ENCODE measurements at places on chromosomes 11 and 22.

DNA sequence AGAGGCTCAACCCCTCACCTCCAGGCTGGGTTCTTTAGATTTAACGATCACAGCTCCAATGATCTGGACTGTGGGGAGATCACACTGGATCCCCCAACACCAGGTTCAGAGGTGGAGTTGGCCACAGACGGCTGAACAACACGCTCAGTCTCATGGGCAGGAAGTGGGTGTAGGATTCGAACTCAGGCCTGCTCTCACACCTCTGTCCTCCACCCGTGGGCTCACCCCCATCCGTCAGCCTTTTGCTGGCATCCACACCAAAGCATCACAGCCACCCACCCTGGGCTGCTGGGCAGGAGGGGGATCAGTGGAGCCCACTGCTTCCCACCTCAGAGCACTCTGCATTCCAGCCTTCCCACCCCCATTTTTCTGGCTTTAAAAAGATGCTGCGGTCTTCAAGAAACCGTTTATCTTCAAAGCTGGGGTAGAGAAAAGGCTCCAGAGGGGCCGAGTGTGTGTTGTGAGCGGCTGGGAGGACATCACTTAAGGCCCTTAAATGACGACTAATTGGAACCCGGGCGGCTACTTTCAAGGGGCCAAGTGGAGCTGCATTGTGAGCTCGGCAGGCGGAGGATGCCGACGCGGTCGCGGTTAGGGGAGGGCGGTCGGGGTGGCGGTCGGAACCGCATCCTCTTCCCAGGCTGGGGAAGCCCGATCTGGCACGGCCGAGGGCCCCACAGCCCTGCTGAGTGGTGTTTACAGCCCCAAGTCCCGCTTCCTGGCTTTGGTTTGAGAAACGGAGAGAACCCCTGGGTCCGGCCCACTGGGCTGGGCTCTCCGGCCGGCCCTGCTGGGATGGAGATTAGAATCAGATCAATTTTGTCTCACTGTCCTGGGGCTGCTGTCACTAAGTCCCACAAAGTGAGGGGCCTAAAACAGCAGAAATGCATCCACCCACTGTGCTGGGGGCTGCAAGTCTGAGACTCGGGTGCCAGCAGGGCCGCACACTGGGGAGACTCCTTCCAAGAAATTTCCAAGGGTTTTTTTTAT, 15.9 kb upstream of the FGF3 start:
- no peak for DNase-seq

GRCh38 chr22:25900880-25901279, 158.9 kb downstream of the MYO18B start:
- DNase-seq: peak; percentile 75

GRCh38 chr11:45948356-45948755, 25.9 kb downstream of the LARGE2 start:
- peak; percentile 35 for DNase-seq

DNA sequence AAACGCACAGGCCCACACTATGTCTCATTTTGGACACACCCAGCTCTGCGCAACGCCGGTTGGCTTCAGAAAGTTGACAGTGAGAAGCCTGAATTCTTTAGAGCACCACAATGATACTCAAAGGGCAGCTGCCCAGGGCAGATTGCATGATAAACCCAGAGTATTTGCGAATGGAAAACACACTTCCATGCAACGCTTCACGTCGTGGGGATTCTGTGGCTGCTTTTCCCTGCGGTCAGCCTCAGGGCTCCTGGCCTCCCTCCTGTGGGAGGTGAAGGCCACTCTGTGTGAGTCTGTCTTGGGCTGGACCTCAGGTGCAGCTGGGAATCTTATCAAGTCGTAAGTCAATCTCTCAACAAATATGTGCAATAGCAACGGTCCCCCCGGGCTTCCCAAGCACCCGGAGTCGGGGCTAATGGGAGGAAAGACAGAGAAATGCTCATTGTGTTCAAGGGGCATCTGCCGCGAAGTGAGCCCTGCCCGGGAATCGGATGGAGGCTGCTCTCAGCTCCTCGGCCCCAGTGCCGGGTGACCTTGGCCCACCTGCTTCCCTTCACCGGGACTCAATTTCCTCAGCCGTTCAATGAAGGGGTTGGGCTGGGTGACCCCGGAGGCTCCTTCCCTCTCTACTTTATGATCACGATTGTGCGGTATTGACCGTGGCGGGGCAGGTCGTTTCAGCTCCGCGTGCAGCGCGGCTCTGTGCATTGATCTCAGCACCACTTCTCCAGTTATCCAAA, 623.6 kb downstream of the BRD1 start:
- no peak for DNase-seq

GRCh38 chr11:128520888-128521681, 66.3 kb downstream of the ETS1 start:
- no peak for DNase-seq

- DNase-seq: no peak
Observed at GRCh38 chr22:34855471-34855870, 210.5 kb upstream of the ISX start.

GRCh38 chr22:42623301-42623751, 8.6 kb upstream of the POLDIP3 start:
- DNase-seq: no peak

DNA sequence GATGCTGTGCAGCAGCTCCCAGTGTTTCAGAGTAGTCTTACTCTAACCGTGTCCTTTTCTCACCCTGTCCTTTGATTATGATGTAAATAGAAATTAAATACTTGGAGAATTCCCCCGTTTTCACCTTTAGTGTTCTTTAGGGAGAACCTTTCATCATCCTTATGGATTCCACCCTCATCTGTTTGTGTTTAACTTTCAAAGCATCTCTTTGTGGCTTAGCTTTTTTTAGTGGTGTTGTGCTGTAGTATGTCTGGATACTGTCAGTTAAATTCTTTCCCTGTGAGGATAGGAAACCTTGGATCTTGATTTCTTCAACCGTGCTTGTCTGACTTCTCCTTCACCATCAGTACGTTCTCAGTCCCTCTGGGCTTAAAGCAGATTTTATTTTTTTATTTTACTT, 48.5 kb downstream of the PPP6R3 start:
- no peak for DNase-seq

DNA sequence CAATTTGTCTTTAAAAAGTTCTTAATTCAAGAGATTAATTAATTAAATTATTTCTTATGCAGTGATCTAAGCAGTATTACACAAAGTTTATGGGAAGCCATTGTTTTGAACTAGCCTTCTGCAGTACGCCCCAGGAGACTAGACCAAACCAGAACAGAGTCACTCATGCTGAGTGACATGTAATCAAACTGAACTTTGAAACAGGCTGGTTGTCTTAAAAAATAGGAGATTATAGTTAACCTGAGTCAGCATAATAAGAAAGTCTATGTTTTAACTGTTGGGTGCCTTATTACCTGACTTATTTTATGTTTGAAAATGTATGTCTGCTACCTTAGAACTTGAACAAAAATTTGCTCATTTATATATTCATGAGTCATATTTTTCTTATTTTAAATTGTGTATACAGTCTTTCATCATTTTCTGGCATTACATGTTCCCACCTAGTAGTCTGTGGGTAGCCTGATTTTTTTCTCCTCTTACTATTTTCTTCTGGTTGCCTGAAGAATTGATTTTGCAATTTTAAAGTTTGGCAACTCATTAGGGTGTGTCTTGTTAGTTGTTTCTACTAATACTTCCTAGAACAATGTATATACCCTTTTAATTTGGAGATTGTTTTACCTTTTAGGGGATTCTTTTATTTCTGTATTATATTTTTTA, 161.4 kb downstream of the AASDHPPT start:
- no peak for DNase-seq

DNA sequence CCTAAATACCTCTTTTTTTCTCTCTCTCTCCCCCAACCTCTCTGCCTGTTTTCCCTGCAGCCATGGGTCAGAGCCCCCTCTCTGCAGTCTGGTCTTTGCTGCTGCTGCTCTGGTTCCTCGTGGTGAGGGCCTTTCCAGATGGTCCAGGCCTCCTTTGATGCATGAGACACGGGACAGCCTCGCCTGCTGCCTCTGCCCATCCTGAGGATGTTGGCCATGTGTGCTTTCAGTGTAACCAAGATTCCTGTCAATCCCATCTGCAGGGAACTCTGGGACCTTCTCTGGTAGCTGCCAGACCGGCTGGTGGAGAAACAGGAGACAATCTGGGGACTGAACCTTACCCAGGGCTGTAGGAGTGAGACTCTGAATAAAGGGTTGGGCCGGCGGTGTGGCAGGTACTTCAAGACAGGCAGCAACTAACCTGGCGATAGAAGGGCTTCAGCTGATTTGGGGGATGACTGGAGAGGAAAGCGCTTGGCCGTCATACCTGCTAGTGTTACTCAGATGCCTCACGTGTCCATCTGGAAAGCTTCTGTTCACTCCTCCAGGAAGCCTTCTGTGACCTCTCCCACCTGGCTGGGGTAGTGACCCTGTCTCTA, 7.1 kb downstream of the CHRNA10 start:
- no peak for DNase-seq

- no peak for DNase-seq
Observed at GRCh38 chr22:37369483-37369882, 57.8 kb downstream of the ELFN2 start.

DNA sequence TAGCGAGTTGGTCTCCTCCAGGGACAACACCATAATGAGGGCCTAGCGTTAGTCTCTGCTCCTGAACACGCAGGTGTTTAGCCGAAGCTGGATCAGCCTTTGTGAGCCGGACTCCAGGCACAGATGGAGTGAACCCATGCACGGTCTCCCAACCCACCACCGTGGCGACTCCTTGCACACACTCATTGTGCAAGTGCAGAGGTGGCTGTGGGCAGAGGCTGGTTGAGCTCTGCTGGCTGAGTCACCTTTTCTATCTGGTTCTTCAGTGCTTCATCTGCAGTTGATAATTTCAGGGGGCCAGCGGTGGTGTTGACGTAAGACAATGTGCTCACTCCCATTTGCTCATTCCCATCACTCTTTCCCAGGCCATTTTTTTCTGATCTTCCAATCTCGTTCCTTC, 72.1 kb upstream of the SLC22A12 start:
- DNase-seq: no peak

- no peak for DNase-seq
Observed at GRCh38 chr11:120667281-120667680, 155.7 kb downstream of the GRIK4 start.

DNA sequence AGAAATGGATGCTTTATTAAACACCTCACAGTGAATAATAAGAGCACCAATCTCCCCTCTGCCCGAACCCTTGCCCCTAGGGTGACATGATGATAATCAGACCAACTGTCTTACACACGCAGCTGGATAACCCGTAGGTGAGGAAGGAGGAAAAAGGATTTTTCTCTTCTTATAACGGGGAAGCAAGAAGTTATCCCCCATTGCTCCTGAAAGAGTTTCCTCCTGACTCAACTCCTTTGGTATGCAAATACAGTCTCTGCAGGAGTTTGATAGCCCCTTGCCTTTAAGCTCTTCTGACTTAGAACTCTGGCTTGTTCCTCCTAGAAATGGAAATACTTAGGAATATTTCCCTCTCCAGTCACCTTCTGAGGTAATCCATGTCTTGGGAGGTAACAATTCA, 455.8 kb downstream of the TMEM135 start:
- no peak for DNase-seq

GRCh38 chr11:37503411-37504059, 905.5 kb upstream of the RAG2 start:
- no peak for DNase-seq

- no peak for DNase-seq
Observed at GRCh38 chr22:22397875-22398524, 110.5 kb downstream of the ZNF280B start.

DNA sequence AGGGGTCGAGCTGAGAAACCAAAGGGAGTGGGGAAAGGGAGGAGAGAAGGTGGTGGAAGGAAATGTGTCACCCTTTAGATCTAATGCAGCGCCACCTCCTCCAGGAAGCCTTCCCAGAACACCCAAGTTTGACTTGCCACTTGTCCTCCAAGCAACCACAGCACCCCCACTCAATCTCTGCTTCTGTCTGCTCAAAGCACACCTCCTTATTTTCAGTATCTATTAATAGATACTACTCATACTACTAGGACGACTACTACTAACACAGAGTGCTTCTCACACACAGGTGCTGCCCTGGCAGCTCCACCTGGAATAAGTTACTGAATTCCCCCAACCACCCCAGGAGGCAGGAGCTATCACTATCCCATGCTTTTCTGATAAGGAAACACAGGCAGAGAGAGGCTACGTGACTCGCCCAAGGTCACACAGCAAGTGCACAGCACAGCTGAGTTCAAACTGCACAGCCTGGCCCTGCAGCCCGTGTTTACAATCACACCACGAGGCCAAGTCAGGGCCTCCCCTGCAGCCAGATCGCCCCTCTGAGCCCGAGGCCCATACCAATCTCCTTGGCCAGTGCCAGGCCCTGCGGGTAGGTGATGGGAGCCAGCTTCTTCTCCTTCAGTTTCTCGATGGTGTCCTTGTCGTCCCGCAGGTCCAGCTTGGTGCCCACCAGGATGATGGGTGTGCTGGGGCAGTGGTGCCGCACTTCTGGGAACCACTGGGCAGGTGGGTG, 13.2 kb downstream of the RAC2 start:
- no peak for DNase-seq

- no peak for DNase-seq
Observed at GRCh38 chr22:35410663-35411034, 10.7 kb downstream of the MCM5 start.

GRCh38 chr22:30433773-30434172, 8.2 kb downstream of the MTFP1 start:
- no peak for DNase-seq

Measured in hippocampal formation (tissue), 2 donors.